ENCODE measurements at places on chromosomes 16 and 17.

DNA sequence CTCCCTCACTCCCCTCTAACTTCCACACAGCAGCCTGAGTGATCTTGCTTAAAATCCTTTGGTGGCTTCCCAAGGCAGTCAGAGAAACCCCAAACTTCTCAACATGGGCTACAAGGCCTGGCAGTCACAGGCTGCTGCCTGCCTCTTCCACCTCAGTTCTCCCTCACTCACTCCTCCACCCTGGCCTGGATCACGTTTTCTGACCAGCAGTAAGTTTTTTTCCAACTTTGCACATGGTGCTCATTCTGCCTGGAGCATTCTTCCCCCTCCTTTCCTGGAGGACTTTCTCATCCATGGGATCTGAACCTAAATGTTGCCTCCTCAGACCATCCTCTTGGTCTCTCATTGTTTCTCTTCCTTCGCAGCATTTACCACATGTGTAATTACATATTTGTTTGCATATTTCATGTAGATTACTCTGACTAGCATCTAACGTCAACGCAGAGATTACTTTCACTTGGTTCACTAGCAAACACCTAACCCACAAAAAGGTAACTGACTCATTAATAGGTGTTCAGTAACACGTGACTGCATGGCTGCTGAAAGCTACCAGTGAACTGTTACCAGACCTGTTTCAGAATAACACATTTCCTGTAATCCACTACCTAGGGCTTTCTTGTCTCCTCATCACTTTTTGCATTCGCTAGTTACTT, 17.1 kb downstream of the GNA13 start:
- no peak for DNase-seq

- DNase-seq: no peak
These were observed 23.4 kb upstream of the METRNL start for GRCh38 chr17:83055911-83056582.

GRCh38 chr17:2357237-2357636, 19.9 kb downstream of the SGSM2 start:
- DNase-seq: no peak

DNA sequence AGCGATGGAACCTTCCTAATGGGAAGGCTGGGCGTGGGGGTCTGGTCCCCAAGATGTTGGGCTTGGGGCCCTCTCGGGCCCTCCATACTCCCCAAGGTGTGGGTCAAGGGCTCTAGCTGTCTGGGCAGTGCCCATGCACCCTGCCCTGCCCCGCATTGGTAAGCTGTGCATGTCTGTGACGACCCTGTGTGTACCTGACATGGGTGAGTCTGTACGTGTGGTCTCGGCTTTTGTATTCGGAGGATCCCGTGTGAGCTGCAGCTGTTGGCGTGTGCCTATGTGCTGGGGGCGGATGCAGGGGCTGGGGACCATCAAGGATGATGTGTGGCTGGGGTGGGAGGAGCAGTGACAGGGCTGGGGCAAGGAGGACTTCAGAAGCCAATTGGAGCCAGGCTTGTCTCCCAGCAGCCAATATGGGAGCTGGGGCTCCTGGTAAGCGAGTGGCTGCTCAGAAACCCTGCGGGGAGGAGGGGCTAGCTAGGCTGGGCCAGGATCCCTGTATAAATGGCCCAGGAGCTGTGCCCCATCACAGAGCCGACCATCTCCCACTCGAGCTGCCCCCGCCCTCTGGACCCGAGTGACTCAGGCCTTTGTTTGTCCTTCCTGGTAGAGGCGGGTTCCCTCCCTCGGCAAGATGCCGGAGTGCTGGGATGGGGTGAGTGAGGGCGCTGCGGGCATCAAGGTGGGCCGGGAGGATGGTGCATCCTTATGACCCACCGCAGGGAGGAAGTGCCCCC, at the start of gene NDRG4:
NDRG4 (plus strand) TSS at position 529 of the 737 bp plus-strand sequence; CDS start at position 635, 106 bp downstream.
- peak; percentile 77 for DNase-seq

DNA sequence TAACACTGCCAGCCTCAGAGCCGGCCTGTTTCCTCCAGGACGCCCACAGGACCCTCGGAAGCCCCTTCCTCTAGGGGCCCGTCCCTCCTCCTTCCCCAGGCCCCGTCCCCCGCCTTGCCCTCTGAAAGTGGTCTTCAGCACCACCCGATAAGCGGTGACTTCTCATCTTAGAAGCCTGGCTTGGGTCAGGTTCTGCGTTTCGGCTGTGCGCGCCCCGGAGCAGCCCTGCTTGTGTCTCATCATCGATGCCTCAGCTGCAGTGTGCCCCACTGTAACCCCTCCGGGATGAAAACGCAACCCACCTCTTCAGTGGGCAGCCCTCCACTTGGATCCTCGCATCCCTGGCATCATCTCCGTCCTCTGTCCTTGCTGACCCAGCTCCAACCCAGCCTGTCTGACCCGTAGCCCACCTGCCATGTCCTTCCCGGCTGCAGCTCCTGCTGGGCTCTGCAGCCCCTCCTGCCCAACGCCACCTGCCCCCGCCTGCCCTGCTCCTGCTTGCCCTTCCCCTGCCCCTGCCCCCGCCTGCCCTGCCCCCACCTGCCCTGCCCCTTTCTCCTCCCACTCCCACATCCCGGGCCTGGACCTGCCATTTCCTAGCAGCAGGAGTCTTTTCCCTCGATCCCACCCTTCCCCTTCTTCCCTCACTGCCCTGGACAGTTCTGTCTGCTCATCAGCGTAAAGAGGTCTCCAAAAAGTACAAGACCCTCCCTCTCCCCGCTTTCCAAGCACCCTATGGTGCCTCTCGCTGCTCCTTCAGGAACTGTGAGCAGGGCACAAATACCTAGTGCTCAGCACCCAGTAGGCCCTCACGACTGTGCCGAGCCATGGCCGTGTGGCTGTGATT, 112.5 kb upstream of the CHMP6 start:
- DNase-seq: no peak

DNA sequence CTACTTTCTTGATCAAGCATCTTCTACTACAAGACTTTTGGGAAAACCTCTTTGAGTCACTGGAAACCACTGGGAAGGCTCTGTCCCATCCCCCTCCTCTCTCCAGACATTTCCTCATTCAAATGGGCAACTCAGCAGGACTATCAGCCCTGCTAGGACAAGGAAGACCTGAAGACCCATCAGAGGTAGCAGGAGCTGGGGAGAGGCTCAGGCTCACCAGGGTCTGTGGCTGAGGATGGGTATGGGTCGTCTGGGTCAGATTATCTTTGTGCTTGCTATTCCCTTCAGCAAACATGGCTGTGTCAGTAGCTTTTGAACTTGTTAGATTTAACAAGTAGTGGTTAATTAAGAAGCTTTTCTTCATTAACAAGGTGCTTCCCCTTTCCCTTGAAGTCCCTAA, 15.0 kb upstream of the NF1 start:
- DNase-seq: no peak

DNA sequence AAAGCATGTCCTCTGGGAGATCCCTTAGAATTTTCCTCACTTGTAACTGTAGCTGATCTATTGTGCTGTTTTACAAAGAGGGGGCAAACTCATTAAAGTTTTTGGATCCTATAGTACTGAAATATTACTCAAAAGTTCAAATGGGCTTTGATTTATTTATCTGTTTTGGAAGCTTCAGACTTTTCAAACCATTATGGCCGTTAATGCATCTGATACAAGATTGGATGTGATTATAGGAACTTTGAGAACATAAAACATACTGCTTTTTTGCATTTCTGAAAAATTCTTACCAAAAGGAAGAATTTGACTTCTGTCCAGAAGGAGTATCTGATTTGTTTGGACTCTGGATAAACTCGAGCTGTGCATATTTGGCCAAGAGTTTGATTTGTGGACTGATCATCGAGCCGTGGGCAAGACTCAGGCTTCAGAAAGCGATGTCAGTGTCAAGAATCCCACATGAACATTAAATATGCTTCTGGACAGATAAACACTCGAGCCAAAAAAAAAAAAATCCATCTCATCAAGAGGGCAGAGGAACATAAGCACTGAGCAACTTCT, 8.2 kb upstream of the MARCHF10 start:
- no peak for DNase-seq

- no peak for DNase-seq
These were observed 825 bp downstream of the RPTOR start for GRCh38 chr17:80545499-80545826.

DNA sequence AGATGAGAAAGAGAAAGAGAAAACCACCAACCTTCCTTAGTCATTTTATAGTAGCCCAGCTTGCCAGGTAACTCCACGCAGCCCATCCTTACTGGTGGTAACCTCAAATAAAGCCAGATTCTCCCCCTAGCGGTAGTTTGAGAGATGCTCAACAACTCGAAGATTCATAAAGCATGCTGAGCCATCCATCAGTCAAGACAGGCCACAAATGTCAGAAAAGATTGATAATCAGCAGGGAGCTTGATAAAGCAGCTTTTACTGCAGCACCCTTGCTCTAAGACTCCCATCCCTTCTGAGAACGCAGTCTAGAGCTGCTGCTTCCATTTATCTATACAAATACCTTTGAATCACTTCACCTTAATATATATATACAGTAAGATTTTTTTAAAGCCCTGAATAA, 451.5 kb upstream of the HSBP1 start:
- DNase-seq: peak; percentile 56

DNA sequence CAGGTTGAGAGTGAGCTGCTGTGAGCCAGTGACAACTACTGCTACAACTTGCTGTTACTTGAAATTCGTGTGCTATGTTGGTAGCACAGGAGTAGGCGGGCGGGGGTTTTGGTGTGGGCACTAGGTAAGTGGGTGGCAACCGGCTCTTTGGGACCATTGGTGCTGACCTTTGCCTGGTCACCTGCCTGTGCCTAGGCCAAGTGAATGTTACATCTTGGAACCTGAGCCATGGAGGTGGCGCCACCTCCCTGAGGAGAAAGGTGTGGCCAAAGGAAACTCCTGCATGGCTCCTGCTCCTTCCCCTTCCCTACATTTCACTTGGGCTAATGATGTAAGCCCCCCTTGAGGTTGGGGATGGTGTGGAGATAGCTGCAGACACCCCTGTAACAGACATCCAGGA, 25.4 kb upstream of the ARHGAP23 start:
- no peak for DNase-seq

DNA sequence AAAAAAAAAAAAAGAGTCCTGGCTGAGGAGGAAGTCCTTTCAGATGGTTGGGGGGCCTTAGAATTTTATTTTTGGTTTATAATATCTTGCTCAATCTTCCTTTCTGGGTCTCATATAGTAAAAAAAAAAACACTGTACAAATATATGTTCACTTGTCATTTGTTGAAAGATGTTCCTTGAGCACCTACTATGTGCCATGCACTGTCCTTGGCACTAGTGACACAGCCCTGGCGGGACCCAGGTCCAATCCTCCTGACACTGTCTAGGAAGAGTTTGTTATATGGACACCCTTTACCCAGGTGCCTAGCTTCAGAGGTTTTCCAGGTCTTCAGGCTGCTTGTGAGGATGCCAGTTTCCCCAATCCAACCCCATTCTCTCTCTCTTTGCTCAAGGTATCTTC, 2.0 kb downstream of the CHST4 start:
- DNase-seq: no peak

GRCh38 chr17:18327093-18327492, 12.0 kb downstream of the SMCR8 start:
- no peak for DNase-seq

DNA sequence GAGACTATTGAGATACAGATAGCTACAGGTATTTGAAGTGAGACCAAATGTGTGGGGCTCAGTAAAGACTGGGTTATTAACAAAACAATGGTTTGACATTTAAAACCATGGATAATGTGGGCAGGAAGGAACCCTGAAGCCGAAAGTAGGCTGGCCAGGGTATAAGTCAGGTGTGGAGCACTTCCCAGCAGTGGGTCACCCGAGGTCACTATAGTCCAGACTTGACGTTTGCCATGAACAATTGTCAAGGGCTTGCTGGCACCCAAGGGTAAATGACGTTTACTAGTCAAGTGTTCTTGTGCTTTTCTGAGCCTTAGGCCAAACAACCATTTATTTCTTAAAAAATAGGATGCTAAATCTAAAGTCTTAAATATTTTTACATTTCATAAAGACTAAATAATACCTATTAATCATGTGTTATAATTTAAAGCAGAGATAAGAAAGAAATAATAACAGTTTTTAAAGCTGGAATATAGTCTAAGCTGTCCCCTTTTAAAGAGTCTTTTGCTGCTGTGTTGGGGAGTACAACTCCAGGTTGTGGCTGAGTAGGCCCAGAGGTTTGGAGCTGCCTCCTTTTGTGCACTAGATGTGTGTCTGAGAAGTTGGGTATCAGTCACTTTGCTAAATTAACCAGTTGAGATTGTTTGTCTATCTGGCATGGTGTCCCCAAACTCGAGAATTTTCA, 15.7 kb downstream of the ALDH3A2 start:
- no peak for DNase-seq

- no peak for DNase-seq
These were observed 70.2 kb downstream of the ARHGAP44 start for GRCh38 chr17:12859520-12859919.

- no peak for DNase-seq
These were observed 9.0 kb upstream of the CDRT15 start for GRCh38 chr17:14245629-14246028.

- no peak for DNase-seq
These were observed 79.3 kb downstream of the EMP2 start for GRCh38 chr16:10501016-10501607.

DNA sequence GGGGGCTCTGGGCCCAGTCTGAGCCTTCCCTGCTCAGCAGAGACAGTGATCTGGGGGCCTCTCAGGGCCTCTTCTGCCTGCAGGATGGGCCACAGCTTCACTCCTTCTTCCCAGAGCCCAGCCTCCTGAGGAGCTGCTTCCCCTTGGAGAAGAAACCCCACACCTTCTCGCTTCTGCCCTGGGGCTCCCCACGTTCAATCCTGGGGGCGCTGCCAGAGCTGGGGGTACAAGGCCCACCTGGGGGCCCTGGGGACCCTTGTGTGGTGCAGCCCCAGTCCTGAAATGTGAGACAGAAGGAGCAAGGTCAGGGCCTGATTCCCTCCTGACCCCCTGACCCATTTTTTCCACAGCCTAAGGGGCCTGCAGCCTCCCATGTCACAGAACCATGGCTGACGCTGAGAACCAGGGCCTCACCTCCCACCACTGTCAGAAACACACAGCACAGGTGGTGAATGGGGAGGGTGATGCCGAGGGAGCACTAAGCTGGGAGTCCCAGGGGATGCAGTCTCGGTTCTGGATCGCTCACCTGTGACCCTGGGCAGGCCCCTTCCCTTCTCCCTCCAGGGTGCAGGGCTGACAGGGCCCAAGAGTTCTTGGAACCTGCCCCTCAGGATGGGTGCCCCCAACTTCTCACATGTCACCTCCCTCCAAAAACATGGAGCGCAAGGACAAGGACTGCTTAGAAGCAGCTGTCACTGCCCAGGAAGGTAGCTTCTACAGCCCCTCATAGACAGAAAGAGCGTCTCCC, 21.6 kb upstream of the MPO start:
- DNase-seq: no peak

GRCh38 chr17:76253841-76254240, 11.3 kb upstream of the UBALD2 start:
- no peak for DNase-seq

DNA sequence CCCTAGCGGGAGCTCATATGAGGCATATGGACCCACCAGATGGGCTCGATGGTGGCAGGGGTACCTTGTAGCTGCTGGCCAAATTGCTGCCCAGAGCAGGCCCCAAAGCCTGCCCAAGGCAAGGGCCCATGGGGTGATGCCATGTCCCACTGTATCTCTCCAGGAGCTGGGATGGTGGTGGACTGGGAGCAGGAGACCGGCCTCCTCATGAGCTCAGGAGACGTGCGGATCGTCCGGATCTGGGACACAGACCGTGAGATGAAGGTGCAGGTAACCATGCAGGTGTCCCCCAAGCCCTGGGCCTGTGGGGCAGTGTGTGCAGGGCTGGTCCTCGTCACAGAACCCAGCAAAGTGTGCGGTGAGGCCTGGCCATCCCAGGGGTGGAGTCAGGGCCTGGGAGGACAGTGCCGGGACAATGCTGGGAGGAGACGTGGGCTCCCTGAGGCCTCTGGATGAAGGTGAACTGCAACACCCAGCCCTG, 34.1 kb upstream of the CHMP6 start:
- no peak for DNase-seq

Data from NCI-H1105 treated with DMSO at 0.1 percent for 48 hours (cell line).